Osteoblast (primary cell): ENCODE measurements at places on chromosomes 2 and 18. TPM values are rescaled to one million over a fixed set of nuclear protein-coding genes. Genes with fewer than 3 reads are reported as not detected.

Gene HRH4
- total RNA-seq: under 0.01 TPM in 2 replicates

Gene IL36RN
- total RNA-seq: not detected in 2 replicates

Gene CCDC85A
- 0.29 and 0.72 TPM in 2 replicates for total RNA-seq

Gene KRTCAP3
- total RNA-seq: under 0.01 and 0.72 TPM in 2 replicates

Gene ZNF2
- 10.9 TPM in 2 replicates for total RNA-seq

Gene SCG2
- total RNA-seq: 2.2 and 2.4 TPM in 2 replicates

Gene IL18RAP
- total RNA-seq: not detected in 2 replicates

Gene GAL3ST2
- 0.29 and 0.36 TPM in 2 replicates for total RNA-seq

Gene CD207
- not detected in 2 replicates for total RNA-seq

Gene RAB31
- 120 and 144 TPM in 2 replicates for total RNA-seq

Gene TMEM37
- 1.1 and 1.2 TPM in 2 replicates for total RNA-seq

Gene EFHD1
- 2.4 and 3.6 TPM in 2 replicates for total RNA-seq

Gene MRPL19
- total RNA-seq: 35.8 and 40.7 TPM in 2 replicates

Gene RAB6C
- total RNA-seq: not detected in 2 replicates

Gene CDH19
- not detected in 2 replicates for total RNA-seq

Gene ALLC
- not detected in 2 replicates for total RNA-seq

Gene TANC1
- total RNA-seq: 33.9 and 34.7 TPM in 2 replicates
